NCI-H1105 (cell line): ENCODE measurements at places on chromosomes 16 and 17.

DNA sequence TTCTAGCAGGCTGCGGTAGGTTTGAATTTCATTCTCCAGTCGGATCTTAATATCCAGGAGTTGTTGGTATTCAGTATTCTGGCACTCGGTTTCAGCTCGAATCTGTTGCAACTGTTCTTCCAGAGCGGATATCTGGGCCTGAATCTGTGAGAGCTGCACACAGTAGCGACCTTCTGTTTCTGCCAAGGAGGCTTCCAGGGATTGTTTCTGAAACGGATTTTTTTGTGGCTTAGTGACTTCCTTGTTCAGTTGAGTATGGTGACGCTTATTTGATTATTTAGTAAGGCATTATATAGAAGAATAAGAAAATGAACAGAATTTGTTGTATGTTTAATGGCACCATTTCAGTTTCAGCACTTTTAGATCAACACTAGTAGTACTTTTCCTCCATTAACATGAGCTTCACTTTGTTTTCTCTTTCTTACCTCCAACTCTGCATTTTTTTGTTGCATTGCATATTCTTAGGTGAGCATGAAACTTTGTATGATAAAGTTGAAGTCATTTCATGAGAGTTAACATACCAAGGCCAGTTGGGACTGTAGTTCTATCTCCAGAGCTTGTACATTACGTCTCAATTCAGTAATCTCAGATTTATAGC, 2.8 kb downstream of the KRT10 start:
- no peak for DNase-seq

GRCh38 chr17:67753026-67753425, 35.3 kb downstream of the NOL11 start:
- no peak for DNase-seq

GRCh38 chr16:30358990-30359870, 4.1 kb upstream of the CD2BP2 start:
- DNase-seq, result no peak

DNA sequence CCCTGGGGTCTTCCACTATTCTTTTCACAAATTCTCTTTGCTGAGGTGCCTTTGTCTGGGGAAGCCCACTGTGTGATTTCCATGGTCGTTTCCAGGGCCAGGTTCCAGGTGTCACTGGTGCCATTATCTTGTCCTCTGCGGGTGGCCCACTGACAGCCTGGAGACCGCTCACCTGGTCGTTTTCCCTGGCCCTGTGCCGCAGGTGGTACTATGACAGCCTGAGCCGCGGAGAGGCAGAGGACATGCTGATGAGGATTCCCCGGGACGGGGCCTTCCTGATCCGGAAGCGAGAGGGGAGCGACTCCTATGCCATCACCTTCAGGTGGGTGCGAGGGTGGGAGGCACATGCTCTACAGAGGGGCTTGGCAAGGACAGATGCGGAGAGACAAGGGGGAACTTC, 98.9 kb downstream of the SDR42E1 start:
- DNase-seq, result no peak

GRCh38 chr17:34820922-34821321, 140.3 kb downstream of the CCT6B start:
- no peak for DNase-seq

DNA sequence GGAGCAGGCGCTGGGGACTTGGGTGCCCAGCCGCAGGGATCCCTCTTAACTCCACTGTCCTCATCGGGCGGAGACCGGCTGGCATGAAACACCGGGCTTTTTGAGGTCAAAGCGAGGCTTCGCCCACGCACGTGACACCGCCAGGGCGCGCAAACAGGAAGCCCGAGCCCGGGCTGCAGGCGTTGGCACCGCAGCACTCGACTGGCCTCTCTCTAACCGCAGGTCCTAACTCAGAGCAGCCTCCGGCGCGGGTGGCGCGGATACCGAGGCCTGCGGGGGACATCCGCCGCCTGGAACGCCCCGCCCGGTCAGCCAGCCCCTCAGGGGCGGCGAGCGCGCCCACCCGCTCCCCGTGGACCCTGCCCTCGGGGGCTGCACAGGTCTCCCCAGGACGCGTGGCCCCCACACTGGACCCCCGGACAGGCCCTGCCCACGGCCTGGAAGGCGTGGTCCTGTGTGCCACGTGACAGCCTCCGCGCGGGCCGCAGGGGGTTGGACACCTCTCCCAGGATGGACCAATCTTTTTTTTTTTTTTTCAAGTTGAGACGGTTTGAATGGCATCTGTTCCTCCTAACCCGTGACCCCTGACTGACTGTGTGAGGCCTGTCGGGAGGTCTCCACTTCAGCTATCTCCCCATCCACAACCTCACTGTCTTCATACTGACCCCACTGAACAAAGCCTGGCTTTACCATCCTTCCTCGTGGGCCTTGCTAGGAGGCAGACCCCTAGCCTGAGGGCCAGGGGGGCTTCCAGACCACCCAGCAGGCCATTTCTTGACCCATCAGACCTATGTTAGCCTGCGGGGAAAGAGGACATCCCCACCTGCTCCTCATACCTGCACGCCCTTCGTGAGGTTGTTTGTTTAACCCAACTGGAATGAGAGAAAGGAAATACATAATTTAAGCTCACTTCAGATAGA, 8.4 kb upstream of the SLC47A2 start:
- no peak for DNase-seq

DNA sequence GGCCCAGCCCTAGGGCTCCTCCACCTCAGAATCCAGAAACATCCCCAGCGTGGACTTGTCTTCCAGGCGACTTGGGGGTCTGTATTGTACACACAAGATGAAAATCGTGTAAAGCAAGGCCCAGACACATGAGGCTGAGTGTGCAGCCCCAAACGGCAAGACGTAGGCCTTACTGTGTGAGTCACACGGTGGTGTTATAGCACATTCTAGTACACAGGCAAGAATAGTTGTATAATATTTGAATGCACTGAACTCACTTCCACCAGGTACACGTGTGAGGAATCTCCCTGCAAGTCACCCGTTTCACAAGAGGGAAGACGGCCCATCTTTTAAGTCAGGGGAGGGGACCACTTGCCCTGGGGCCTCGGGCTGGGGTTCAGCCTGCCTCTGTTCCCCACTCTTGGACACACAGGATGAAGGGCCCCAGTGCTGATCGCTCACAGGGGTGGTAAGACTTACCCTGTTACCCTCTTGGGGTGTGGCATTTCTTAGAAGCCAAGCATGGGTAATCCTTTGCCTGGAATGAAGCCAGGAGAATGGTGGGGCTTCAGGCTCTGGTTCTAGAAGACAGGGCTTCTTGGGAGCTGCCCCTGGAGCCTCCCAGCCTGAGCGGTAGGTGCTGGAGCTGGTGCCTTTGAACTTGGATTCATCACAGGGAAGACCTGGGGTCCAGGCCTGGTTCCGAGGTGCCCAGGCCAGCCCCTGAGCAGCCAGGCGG, 71.3 kb downstream of the SREBF1 start:
- DNase-seq, result no peak

- DNase-seq, result no peak
These were observed 3.1 kb downstream of the BAIAP2 start for GRCh38 chr17:81037798-81038733.

DNA sequence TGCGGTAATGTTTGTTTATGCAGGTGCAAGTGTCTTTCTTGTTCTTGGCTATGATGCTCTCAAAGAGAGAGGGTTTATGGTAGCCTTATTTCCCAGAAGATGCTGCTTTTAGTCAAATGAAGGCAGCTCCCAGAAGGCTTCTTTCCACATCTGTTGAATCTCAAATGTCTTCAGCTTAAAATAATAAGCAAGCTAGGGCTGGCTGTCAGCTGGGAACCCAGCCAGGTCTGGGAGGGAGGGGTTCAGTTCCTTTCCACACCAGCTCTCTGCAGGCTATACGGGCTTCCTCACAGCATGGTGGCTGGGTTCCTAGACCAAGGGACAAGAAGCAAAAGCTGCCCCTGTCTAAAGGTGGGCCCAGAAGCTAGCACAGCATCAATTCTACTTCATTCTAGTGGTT, 47.4 kb upstream of the ATF7IP2 start:
- DNase-seq, result no peak

- no peak for DNase-seq
These were observed 144.7 kb upstream of the SOX9 start for GRCh38 chr17:71976011-71976649.

DNA sequence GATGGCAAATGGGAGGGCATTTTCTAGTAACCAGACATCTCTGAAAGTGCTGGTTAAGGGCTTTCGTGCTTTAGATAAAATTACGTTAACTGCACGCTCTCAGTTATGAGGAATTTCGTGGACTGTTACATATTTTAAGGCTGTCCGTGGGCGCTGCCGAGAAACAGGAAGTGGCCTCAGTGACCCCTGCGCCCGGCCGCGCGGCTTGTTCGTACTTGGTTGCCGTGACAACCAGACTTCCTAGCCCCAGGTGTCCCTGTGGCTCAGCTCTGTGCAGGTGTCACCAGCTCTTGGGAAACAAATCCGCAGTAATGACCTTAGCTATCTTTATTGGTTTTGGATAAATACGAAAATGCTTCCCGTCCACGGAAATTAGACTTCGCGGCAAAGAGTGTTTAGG, 52.7 kb downstream of the LMF1 start:
- no peak for DNase-seq

DNA sequence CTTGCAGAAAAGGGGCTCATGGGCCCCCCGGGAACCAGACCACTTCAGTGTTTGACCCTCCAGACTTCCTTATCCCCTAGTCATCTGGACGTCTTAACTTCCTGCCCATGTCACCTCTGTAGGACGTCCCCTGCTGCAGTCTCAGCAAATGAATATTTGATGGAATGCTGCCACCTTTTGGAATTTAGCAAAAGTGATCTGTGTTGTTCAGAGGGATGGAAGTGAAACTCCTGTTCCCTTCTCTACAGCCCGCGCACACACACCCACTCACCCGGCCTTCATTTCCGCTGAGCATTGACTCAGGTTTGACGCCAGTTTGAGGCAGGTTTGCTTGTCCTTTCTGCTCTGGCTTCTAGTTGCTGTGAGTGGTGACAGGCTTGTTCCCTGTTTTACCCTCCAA, 507.2 kb upstream of the EEF2KMT start:
- DNase-seq, result no peak

DNA sequence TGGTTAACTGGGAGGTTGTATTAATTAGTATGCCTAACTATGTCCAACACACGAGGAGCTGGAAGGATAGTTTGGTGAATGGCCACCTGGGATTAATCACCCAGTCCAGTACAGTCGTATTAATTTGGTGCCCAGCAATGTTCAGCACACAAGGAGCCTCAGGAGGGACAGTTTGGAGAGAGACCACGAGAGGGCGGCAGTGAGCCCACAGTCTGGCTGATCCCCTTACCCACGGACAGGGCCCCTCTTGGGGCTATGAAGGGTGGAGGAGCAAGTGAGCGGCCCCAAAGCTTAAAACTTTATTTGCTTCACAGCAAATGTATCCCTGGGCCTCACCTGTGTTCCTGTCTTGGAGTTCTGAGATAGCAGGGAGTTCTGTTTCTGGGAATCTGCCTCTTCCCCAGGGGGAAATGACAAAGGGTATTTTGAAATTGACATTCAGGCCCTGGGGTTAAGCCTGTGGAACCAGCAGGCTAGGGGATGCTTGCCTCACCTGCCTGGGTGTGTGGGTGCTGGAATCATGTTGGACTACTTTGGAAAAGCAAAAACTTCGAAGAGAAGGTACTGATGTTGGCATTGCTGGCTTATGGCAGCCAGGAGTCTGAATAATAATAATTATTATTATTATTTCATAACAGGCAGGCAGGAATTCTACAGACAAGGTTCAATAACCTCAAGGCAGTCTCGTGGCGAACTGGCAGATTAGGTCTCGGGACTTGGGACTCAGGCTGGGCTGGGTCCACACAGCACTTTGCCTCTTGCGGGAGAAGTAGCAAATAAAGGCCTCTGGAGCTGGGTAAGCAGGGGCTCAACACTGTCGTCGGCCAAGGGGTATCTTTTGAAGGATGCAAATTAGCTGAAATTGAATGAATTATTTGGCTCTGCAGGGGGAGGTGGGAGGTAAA, 227.6 kb upstream of the ASIC2 start:
- DNase-seq, result peak; percentile 2

DNA sequence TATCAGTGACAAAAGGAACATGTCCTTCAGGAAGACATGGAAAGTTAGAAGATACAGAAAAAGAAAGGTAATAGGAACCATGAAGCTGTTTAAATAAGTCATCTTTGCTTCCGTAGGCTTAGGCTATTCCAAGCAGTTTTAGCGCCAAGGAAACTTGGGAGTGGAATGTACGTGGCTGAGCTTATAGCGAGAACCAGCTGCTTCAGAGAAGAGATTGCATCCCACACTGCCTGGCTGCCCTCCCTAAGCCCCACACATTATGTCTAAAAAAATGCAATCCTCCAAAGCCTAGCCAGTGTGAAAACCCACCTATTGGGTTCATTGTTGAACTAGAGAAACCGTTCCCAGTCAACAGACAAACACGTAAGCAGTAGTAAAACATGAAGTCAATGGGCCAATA, 149.9 kb downstream of the SLC39A11 start:
- DNase-seq, result no peak

DNA sequence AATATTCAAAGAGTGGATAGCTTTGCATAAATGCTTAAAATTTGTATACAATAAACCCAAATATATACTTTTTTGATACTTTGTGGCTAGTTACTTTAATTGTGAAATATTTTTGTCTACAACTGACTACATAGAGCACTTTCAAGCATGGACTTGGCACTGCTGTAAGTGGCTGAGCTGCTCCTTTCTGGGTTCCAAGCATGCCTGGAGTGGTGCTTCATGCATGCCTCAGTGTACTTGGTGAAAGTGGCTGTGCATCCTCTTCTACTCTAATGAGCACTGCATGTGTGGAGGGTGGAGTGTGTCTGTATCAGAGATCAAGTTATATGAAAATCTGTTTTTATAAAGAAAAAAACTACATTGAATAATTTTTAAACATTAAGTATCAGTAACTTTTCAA, 94.1 kb downstream of the OMG start:
- no peak for DNase-seq

- DNase-seq, result no peak
These were observed 20.8 kb downstream of the CIAPIN1 start for GRCh38 chr16:57426356-57426755.

DNA sequence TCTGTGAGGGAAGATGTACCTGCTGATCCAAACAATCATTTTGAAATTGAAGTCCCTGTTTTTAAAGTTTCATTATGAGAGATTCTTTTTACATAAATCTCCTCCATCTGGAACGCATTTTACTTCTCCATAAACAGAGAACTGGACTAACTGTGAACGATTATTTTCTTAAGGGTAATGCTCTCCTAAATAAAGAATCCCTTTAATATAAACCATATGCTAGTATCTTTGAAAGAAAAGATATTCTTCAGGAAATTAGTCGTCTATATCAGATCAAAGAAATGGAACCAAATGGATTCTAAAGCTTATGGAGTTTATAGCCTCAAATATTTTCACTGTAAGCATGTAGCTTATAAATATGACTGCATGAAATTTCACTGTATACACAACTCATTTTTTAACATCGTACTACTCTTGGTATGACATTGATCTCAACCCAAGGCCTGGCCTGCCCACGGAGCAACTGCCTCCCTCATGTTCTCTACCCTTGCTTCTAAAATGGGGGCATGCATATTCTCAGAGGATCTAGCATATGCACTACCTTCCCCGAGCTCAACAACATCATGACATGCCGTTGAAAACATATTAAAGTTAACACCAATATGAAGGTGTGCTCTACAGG, 66.4 kb downstream of the MYH10 start:
- DNase-seq, result no peak
